Stimulated activated CD4-positive, alpha-beta T cell treated with anti-CD3 and anti-CD28 coated beads, Interleukin-12 subunit alpha, Interleukin-12 subunit beta, amount 100 ng/mL, for 48 hours (primary cell): ENCODE measurements at places on chromosomes 12 and 14.

- no peak for DNase-seq
These were observed 7.8 kb downstream of the PRPF39 start for GRCh38 chr14:45091710-45092109.

- no peak for DNase-seq
These were observed 201.2 kb upstream of the FOXG1 start for GRCh38 chr14:28565345-28565744.

GRCh38 chr14:93035917-93036651, 79.6 kb downstream of the ITPK1 start:
- no peak for DNase-seq

DNA sequence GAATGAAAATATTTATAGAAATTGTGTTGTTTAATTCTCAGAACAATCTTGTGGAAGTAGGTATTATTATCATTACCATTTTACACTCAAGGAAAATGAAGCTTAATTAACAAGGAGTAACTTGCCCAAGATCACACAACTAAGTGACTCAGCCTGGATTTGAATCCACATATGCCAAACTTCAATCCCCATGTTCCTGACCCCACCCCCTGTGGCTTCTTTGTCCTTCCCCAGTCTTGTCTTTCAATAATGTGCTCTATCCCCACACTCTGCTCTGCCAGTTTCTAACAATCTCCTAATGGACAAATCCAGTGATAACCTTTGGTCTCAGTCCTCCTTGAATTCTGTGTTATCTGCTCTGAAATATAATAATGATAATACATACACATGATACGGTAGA, 355.2 kb downstream of the BMP4 start:
- DNase-seq, result no peak

- DNase-seq, result no peak
These were observed 331.5 kb downstream of the LRIG3 start for GRCh38 chr12:58588770-58589169.

DNA sequence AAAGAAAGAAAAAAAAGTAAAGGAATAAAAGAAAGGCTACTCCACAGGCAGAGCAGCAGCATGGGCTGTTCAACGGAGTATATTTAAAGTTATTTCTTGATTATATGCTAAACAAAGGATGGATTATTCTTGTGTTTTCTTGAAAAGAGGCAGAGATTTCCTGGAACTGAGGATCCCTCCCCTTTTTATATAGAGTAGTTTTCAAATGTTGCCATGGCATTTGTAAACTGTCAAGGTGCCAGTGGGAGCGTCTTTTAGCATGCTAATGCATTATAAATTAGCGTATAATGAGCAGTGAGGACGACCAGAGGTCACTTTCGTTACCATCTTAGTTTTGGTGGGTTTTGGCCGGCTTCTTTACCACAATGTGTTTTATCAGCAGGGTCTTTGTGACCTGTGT, 383.0 kb downstream of the PCNX1 start:
- no peak for DNase-seq
